ENCODE measurements at places on chromosomes 7 and 10. TPM values are rescaled to one million over a fixed set of nuclear protein-coding genes. Genes with fewer than 3 reads are reported as not detected.

Gene DPP6
- total RNA-seq, result not detected

- DNase-seq, result no peak
These were observed 171.2 kb upstream of the COL1A2 start for GRCh38 chr7:94223375-94224084.

DNA sequence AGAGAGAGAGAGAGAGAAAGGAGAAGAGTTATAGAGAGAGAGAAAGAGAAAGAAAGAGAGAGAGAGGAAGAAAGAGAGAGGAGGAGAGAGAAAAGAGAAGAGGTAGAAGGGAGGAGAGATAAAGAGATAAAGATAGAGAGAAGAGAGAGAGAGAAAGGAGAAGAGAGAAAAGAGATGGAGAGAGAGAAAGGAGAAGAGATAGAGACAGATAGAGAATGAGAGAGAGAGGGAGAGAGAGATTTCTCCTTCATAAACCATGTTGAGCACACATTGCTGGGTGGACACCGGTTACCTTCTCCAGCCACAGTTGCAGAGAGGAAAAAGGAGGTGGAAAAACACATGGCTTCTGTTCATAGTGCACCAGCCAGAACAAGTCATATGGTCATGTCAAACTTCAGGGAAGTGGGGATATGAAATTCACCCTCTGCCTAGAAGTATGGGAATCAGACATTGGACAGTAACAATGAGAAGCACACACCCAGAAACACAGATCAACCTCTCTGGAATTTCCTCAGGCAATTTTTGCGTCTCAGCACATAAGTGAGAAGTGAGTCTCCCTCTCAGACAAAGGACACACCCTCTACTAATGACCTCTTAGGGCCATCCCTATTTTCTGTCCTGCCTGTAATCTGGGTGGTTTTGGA lies 172.5 kb upstream of the SVIL start:
- no peak for DNase-seq

DNA sequence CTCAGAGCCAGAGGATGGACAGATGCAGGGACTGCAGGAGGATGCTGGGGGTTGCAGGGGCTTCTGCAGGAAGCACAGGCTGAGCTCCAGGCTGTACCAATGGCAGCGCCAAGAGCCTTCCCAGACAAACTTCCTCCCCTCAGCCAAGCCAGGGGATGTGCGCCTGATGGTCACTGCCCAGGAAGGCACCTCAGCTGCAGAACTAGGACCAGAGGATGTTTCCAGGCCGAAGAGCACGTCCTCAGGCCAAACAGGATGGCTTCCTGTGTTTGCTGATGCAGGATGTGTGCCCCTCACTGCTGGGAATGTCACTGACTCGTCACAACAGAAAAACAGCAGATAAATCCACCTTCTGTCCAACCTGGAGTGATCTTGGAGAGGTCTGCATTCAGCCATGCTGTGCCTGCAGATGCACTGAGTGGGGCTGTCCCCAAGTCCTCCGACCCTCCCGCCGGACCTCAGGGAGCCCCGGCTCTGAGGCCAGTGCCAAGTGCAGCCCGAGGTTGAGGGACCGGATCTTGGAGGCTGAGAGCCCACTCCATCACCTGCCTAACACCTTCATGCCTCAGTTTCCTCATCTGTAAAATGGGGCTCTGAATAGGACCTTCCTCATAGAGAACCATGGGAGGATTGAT lies 152.5 kb upstream of the CHST15 start:
- no peak for DNase-seq

Measured in heart left ventricle (tissue), 16 donors.